Stimulated activated CD8-positive, alpha-beta memory T cell treated with anti-CD3 and anti-CD28 coated beads, Interleukin-4, amount 100 ng/mL, for 4 hours (primary cell): ENCODE measurements at places on chromosomes 2 and 18.

DNA sequence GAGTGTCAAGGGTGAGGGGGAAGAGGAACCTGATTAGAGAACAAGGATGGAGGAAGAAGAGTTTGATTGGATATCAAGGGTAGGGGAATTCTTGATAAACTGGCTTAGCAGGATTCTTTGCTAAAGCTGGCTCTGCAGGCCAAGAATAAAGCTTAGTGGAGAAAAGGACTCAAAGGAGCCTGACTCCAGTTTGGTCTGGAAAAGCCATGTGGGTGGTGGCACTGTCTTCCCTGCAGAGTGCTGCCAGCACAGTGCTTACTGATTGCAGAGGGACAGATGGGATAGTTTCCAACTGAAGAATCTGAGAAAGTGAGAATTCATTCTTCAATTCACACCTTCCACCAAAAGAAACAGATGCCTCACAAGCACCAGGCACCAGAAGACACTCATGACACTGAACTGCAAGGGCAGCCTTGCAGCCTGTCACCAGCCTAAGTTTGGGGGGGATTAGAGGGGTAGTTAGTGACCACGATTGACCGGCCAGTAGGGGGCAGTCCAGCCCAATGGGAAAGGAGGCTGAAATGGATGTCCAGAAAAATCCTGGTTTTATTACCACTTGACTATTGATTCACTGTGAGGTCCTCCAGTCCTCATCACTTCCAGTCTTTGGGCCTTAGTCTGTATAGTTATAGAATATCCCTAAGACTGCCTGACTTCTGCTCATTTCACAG, 334.5 kb downstream of the SMAD2 start:
- no peak for DNase-seq

GRCh38 chr18:2138552-2138951, 432.8 kb downstream of the METTL4 start:
- no peak for DNase-seq

- no peak for DNase-seq
Observed at GRCh38 chr18:2096551-2096950, 474.8 kb downstream of the METTL4 start.

DNA sequence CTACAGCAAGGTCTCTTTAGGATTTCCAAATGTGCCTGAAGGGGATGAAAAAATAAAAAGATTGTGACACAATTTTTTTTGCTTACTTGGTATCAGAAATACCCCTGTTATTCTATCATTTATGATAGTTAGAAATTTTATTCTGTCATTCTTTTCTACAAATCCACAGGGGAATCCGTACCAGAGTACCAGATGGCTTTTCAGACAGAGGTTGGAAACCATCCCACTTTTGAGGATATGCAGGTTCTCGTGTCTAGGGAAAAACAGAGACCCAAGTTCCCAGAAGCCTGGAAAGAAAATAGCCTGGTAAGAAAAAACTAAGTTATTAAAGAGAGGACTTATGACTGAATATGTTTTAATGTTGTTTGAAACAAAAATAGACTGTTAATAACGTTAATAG, 92.6 kb upstream of the FAM117B start:
- DNase-seq = no peak

DNA sequence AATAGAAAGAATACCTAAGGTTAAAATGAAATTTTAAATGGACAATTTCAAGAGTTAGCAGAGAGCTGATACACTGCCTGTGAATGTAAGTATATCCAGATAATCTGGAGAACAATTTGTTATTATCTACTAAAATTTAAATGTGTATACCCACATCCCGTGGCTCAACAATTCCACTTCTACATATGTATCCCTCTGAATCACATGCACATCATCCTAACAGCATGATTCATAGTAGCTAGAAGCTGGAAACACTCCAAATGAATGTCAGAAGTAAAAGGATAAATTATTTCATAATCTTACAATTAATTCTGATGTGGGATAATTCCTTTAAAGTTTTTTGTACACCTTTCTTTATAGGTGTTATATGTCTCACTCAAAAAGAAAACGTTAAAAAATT, 87.9 kb downstream of the CNTNAP5 start:
- no peak for DNase-seq

DNA sequence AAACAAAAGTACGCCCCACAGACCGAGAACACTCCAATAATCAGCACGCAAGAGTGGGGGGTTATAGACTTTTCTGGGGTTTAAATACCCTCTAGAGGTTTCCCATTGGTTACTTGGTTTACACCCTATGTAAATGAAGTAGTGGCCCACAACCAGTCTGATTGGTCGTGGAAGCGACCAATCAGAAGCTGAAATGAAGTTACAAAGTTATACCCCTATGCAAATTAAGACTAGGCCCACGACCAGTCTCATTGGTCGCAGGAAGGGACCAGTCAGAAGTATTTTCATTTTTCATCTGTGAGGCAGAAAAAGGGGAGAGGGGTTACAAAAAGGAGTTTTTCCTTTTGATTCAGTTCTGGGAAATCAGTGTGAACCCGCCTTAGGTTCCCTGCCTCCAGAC, 55.3 kb upstream of the YWHAQ start:
- DNase-seq = no peak

DNA sequence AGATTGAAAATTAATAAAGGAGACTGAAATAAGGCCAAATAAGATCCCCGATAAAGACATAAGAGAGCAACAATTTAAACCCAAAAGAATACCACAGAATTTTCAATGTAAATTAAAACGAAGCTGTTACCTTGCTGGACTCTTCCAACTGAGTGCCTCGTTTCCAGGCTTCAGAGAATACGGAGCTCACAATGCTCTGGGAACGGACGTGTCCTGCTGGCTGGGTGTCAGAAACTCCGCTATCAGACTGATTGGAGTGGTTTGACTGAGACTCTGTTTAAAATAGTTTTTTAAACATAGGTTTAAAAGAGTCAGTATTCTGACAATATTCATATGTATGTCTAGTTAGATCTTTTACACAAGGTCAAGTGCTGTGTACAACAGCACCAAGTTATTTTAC, 90.4 kb downstream of the RAPH1 start:
- no peak for DNase-seq

- DNase-seq = no peak
Observed at GRCh38 chr18:36212301-36213171, 25.2 kb downstream of the MOCOS start.

- no peak for DNase-seq
Observed at GRCh38 chr2:147632198-147632597, 212.6 kb upstream of the ACVR2A start.

GRCh38 chr2:161412346-161412745, 3.8 kb upstream of the TBR1 start:
- no peak for DNase-seq

DNA sequence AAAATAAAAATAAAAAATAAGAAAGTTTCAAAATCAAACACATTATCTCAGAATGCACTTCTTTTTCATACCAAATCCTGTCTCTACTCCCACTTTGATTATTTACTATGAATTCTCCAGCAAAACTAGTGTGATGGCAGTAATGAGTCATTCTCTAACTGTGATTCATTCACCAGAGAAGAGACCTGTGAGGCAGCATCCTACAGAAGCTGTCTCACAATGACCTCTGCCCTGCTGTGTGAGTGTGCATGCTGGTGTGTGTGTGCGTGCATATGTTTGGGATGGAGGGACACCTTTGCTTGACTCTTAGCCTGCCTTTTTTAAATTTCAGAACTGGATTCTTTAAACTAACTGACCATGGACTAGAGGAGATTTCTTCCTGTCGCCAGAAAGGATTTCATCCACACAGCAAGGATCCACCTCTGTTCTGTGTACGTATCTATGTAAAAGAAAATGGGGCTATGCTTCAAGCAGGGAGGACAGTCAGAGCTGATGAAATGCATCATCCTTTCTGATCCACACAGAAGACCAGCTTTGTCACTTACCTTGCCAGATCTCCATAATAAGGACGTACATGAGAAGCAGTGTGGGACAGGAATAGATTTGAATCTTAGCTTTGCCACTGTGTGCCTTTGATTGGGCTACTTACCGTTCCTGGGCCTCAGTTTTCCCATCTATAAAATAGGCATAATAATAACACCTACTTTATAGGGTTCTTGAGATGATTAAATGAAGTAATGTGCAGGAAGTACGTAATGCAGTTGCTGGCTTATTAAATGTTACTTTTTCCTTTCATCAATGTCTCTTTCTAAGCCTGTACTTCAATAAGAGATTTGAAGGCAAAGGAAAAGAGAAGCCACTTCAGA, 31.2 kb downstream of the STAMBP start:
- DNase-seq = no peak

GRCh38 chr2:224922142-224922727, 120.0 kb downstream of the DOCK10 start:
- DNase-seq = no peak

GRCh38 chr2:169071455-169071854, 2.1 kb downstream of the DHRS9 start:
- no peak for DNase-seq

DNA sequence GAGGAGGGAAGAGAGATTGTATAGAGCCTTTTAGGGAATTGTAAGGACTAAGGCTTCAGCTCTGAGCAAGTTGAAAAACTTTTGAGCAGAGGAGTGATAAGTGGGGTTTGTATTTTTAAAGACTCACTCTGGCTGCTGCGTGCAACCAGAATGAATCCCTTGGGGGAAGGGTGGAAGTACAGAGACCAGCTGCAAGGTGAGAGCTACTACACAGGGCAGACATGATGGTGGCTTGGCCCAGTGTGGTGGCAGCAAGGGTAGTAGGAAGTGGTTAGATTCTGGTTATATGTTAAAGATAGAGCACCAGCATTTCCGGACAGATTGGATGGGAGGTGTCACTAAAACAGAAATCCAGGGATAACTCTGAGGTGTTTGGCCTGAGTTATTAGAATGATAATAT, 10.1 kb upstream of the SESTD1 start:
- DNase-seq = no peak
